ENCODE measurements at places on chromosomes 11 and 22.
A peak's percentile ranks its signal among the peaks of the same experiment; 100 is the strongest.

DNA sequence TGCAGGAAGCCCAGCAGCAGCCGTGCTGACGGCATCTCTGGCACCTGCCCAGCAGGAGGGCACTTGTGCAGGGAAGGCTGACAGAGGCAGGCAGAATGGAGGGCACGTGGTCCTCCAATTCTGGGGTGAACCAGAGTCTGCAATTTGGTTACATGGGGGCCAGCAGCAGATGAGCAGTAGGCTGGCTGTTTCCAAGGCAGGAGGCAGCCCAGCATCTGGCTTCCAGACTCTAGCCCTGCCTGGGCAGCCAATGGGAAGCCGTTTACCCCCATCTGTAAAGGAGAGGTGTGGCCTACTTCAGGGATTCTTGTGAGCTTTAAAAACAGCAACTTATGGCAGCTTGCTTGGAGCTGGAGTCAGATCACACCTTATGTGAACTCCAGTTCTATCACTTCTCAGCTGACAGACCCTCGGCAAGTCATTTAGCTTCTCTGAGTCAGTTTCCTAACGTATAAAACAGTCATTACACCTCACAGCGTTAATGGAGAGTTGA lies 27.9 kb upstream of the RASL10A start:
- peak; percentile 24 for DNase-seq

DNA sequence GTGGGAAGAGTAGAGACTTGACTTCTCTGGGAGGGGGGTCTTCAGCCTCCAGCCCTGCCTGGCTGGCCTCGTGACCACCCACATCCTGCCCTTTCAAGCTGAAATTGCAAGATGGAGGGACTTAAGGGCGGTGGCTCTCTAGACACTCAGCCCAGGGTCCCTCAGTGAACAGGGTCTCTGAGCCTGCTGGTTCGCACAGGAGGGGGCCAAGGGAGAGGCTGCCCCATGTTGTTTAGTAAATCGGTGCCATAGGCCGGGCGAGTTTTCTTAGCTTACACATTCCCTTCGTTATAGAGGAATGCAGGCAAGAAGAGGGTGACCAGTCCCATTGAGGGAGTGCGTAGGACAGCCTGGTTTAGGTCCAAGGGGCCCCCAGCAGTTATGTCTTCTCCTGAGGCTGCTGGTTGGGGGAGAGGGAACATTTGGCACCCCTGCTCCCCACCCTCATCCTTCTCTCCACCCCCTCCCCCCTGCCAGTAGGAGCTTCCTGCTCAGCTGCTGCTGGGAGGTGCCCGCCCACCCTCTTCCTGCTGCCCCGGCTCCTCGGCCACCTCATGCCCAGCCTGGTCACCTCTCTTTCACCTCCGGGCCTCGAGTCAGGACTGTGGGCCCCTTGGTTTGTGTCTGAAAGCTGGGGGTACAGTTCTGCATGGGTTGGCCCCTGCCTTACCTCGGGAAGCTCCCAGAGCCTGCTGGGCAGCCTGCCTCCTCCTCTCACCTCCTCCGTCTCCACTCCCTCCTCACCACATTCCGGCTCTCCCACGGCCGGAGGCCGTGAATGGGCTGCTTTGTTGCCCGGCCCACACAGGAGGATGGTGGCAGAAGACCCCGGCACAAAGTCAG lies 3.9 kb downstream of the FRMD8 start:
- DNase-seq, result no peak

GRCh38 chr11:92960886-92961285 lies 8.6 kb upstream of the MTNR1B start:
- no peak for DNase-seq

GRCh38 chr11:108766596-108767173 lies 101.8 kb downstream of the DDX10 start:
- DNase-seq, result no peak

DNA sequence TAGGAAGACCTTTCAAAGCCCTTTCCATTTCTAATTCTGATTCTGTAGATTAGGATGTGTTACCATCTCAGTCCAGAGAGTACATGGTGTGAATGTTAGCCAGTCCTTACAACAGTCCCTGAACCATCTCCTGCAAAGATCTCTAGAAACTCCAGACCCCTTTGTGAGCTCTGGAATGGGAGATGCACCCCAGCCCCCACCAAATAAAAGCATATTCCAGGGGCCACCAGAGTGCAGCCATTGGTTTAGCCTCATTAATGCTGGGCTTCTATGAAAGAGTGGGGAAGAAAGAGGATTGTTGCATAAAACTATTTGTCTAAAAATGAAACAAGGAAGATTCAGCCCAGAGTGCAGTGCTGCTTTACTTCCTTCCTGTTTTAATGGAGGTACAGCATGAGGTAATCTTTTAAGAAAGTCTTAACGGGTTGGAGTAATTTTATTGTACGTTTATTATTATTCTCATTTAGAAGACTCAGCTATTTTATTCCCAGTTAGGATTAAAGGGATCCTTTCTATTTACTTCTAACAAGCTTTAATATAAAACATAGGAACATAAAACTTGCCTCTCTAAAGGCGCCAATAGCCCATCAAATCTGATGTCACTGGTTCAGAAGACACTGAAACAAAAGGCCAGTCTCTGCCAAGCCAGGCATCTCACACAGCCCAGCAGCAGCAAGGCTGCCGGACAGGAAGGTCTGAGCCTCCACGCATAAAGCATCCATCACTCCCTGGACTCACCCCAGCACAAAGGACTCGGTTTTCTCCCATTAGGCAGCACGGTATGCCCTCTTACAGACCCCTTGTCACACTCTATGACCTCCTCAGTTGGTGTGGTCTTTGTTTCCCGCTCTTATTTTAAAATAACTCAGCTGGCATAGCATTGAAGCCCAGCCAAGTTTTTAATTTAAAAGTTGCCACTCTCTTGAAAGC lies 203.9 kb upstream of the BLID start:
- DNase-seq, result no peak

DNA sequence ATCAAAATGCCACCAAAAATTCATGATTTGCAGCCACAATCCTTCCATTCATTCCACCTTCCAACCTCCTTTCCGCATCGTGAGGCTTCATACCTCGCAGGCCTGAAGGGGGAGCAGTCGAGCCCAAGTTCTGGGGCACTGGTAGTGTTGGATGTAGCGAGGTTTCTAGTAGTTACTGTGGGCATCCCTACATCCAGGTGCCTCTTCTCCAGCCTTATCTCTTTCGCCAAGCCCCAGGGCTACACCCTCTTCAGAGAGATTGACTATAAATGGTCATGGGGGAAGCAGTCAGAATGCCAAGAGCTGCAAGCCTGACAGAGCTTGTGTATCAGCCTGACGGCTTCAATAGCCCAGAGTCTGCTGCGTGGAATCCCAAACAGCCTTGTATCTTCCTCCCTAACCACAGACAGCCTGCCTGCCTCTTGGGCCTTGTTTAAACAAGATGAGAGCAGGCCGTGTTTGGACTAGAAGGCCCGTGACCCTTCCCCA lies 28.9 kb downstream of the CLMP start:
- DNase-seq, result peak; percentile 10

GRCh38 chr11:114367244-114367957 lies 32.9 kb downstream of the C11orf71 start:
- DNase-seq, result no peak

DNA sequence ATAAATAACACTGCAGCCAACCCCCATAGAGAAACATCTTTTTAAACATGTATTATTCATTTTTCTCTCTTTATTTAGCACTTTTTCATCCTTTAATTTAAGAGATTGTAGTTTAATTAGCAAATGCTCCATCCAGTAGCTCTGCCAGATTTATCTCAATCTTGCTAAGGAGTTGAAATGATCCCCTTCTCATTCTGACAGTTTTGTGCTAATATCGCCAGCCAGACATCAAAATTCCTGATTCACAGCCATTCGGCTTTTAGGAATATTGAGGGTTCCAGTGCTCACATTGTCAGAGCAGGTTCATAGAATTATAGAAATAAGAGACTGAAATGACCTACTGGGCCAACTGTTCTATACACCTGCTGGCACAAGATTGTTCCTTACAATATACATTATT lies 77.8 kb downstream of the CASP12 start:
- DNase-seq, result no peak

- DNase-seq, result no peak
Observed at GRCh38 chr11:33867561-33867960, 24.3 kb downstream of the LMO2 start.

DNA sequence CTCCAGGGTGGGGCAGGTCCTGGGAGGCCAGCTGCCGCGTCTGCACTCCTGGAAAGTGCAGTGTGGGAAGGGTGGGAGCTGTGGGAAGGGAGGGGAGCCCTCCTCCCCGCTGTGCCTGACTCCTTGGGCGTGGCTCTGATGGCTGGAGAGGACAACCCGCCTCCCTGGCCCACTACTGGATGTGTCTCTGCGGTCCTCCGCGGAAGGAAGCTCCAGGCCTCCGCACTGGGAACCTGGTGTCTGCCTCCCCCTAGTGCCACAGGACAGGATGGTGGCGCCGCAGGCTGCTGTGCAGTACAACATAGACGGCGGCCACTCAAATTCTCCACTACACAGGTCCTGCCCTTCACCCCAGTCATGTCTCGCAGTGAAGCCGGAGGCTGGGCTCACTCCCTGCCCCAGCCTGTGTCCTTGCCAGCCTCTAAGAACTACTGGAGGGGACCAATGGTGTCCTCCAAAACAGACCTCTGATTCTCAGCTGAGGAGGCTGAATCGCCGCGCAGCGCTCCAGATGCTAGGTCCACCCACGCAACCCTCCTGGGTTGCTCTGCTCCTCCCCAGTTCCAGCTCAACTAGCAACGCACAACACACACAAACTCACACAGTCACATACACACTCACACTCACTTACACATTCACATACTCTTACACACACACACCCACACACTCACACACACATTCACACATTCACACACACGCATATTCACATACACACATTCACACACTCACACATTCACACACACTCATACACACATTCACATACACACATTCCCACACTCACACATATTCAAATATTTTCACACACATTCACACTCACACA lies 12.4 kb upstream of the DSCAML1 start:
- peak; percentile 62 for DNase-seq

DNA sequence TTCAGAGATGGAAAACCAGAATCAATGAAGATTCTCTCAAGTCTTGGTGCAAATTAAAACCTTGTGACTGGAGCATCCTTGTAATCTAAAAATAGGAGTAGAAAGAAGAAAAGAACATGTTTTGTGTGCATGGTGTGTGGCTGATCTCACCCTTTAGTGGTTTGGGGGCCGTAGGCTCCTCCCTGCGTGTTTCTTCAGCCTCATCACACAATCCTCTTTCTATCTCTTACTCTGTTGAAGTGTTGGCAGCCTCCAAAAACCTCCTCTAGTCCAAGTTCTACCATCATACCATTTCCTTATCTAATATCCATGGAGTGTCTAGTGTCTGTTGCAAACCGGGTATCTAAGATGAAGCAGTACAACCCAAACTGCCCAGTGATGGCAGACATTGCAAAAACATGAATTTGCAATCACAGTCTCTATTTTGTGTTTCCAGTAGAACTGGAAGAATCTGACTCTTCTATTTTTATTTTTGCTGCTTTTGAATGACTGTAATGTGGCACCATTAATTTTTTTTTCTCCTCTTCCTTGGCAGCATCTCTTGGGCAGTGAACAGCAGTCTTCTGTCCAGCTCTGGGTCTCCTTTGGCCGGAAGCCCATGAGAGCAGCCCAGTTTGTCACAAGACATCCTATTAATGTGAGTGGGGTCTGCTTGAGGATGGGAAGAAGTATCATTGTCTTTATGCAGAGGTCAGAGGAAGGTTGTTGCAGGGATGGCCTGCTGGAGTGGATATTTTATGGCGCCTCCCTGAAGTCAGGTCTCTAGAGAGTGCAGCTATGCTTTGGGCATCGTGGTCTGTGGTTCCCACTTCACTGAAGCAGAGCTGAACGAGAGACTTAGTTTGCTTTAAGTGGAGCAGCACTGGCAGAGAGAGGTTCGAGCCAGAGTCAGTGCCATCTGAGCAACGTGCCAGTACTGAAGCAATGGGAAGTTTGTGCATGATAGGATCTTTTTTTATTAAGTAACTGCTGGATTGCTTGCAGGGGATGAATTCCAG lies 60.0 kb upstream of the SORL1-AS1 start:
- DNase-seq, result no peak

DNA sequence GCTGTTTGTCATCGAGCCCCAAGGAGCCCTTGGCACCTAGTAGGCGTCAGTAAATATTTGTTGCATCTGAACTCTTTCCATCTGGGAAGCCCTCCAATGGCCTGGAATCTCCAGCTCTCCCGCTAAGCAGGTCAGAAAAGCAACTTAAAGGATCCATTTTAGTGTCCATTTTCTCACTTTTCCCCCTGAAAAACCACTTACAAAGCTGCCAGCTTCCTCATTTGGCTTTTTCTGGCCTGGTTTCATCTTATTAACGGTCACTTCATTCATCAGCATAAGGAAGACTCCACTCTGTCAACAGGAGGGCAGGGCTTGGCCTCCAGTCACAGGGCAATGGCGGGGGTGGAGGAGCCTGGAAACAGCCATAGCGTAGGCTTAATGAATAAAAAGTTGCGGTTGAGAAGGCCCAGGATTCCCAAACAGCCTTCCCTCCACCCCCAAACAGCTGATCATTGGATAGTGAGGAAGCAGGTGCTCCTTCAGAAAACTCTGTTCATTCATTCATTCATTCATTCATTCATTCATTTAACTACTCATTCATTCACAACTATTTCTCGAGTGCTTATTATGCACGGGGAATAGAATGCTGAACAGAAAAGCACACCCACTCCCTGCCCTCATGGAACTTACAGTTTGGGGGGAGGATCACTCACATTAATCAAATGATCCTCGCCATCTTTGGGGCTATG lies 104.5 kb upstream of the RCN1 start:
- no peak for DNase-seq

DNA sequence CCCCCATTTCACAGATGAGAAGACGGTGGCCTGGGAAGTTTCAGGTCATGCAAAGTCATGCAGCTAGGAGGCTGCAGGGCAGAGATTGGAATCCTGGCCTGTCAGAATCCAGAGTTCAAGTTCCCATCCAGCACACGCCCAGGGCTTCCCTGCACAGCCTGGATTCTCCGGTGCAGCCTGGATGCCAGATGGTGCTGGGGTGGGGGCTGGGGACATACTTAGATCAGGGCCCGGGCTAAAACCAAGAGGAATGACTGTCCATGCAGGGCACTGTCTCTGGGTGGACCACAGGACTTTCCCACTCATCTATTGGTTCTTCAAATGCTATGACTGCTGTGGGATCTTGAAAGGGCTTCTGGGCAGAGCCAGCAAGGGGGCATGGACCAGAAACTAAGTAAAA lies 24.6 kb downstream of the LMO1 start:
- DNase-seq, result no peak

Data from stimulated activated CD4-positive, alpha-beta T cell treated with anti-CD3 and anti-CD28 coated beads, Interleukin-1b, Interleukin-23, amount 100 ng/mL, for 48 hours (primary cell).